ENCODE measurements at places on chromosomes 2 and 18.

DNA sequence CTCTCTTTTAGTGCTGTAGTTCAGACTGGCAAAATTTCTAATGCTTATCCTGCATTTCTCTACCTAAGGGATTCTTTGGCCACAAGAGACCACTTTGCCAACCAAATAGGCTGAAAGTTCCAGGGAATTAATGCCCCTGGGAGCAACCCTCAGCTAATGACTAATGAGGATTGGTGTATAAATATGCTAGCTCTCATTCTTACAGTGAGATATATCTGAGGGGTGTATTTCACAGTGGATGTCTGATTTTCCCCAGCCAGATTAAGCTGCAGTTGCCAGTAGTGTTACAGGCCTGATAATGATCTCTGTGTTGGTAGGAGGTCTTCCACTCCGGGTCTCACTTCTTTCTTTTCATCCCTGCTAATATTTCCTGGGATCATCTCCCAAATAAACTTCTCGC, 90.4 kb downstream of the GULP1 start:
- no peak for DNase-seq

- no peak for DNase-seq
These were observed 115.1 kb downstream of the CDH20 start for GRCh38 chr18:61448316-61448715.

DNA sequence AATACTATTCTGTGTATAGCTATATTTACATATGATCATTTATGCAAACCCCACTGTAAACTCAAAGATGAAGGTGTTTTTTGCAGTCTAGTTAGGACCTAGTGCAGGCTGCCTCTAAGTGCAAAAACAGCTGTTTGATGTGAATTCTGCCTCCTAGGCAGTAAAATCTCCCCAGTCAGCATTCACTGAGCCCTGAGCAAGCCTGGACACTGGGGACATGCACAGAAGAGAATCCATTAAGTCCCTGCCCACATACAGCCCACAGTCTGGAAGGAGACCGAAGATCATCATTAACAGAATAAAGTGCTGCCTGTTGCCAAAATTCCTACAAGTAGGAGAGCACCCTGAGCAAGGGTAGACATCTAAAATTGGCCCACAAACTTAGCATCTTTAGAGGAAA, 14.4 kb upstream of the BIN1 start:
- no peak for DNase-seq

DNA sequence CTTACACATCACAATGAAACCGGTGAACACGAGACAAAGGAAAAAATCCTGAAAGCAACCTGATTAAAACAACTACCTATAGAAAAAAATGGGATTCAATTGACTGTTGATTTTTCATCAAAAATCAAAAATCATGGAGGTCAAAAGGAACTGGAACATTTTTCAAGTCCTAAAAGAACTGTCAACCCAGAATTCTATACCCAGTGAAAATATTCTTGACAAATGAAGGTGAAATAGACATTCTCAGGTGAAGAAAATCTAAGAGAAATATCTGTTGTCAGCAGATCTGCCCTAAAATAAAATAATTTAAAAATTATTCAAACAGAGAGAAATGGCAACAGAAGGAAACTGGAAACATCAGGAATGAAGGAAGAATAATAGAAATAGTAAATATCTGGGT, 38.9 kb downstream of the GAREM1 start:
- DNase-seq, result no peak

Measured in AG04449 (cell line).